Skeletal muscle cell (primary cell): ENCODE measurements at places on chromosomes 5 and 9.

GRCh38 chr9:127334725-127335124 lies 62.2 kb upstream of the SLC2A8 start:
- no peak for DNase-seq

- no peak for DNase-seq
Observed at GRCh38 chr5:96896276-96896675, 20.0 kb downstream of the ERAP2 start.

GRCh38 chr5:92861531-92862285 lies 719.3 kb downstream of the NR2F1-AS1 start:
- DNase-seq, result no peak

- DNase-seq, result no peak
Observed at GRCh38 chr9:75372499-75373268, 284.4 kb downstream of the OSTF1 start.

DNA sequence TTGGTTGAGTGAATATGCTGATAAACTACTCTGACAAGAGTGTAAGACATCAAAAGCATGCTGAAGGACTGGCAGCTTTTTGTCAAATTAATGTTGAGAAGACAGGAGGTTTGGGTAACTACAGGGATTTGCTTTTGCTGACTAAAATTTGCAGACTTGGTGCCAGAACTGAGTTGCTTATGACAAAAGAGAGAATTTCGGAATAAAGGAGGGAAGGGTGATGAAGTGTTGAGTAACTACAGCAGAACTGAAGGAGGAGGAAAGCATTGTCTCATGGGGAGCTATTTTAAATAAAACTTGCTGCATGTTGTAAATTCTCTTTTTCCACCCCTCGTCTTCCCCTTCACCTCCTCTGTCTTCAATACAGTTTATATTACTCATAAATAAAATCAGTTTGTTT lies 296.1 kb downstream of the YTHDC2 start:
- no peak for DNase-seq

- DNase-seq, result no peak
Observed at GRCh38 chr5:17219469-17219868, 2.0 kb downstream of the BASP1 start.

GRCh38 chr5:176790941-176791340 lies 19.4 kb upstream of the UNC5A start:
- no peak for DNase-seq

- DNase-seq, result peak; percentile 77
Observed at GRCh38 chr5:75335952-75336614, 937 bp upstream of the HMGCR start.

DNA sequence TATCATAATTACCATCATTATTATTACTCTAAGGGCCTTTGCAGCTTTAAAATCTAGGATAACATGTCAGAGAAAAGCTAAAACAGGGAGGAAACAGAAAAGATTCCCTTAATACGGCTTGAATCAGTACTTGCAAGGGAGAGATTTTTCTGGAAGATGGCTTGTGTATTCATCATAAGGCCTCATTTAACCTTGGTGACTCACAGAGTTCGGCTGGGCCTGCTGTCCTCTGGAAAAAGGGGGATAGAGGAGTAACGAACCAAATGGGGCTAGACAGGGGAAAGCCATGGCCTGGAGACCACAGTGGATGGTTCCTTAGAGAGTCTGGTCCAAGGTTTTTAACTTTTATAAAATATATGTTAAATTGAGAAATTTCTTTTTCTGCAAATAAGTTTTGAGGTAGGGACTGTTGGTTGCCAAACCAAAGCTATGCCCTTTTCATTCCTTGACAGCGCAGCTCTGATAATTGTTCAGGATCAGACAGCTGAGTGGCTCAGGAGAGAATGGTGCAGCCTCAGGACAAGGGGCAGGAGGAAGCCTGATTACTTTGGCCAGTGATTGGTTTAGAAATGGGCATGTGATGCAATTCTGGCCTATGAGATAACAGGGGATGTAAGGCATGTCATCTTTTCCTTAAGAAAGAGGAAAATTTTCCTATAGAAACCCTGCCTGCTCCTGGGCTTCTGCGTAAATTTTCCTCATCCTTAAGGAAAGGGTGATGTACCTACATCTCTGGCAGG lies 25.6 kb upstream of the GSN start:
- no peak for DNase-seq

- DNase-seq, result no peak
Observed at GRCh38 chr9:109767814-109768213, 12.2 kb upstream of the PALM2AKAP2 start.

GRCh38 chr9:19156805-19157204 lies 29.5 kb upstream of the PLIN2 start:
- no peak for DNase-seq

GRCh38 chr5:172474293-172474692 lies 20.0 kb upstream of the SH3PXD2B start:
- no peak for DNase-seq

- peak; percentile 31 for DNase-seq
Observed at GRCh38 chr9:14881006-14881405, 29.2 kb downstream of the FREM1 start.

DNA sequence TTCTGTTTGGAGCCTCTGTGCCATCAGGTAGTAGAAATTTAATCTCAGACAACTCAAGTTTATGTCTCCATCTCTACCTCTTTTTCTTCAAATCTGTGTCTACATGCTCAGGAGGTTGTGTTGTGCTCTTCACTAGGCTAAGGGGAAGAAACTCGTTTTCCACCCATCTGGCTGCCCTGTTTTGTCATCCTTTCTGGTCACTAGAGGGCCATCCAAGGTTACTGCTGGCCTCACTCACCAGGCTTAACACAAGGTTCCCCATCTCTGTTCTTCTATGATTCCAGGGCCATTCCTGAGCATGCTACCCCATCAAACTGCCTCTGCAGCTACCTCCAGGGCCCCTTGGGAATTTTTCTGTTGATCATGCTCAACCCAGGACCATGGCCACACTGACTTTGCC lies 213.3 kb upstream of the FBXL7 start:
- DNase-seq, result no peak

DNA sequence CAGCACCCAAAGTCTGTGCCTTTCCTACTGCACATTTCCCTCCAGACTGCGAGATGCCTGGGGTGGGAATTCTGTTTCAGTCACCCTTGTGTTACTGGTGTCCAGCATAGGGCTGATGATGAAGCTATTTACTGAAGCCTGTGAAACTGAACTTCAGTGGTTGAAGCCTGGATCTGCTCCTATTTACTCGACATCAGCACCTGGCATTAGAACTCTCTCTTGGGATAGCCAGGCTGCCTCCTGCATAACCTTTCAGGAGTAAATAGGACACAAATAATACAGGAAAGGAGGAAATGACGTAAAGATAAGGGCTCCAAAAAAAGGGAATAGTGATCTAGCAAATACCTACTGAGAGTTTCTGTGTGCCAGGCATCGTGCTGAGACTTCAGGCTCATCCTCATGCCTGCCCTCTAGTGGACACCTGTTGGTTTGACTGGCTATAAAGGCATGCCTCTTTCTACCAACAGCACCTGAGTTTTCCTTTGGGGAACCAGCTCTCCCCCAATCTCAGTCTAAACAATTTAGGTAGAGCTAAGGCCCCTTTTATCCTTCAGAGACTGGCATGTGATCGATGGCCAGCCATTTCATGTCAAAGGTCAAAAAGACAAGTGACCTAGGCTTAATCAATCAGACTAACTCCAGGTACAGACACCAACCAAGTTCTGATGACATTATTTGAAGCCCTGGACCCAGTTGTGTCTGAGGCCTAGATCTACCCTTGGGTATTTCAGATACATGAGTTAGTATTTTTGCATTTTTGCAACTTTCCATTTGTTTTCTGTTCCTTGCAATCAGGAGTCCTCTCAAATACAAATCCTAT lies 192.1 kb upstream of the TRIM32 start:
- DNase-seq, result no peak

GRCh38 chr5:34541067-34541466 lies 115.1 kb upstream of the RAI14 start:
- DNase-seq, result no peak

DNA sequence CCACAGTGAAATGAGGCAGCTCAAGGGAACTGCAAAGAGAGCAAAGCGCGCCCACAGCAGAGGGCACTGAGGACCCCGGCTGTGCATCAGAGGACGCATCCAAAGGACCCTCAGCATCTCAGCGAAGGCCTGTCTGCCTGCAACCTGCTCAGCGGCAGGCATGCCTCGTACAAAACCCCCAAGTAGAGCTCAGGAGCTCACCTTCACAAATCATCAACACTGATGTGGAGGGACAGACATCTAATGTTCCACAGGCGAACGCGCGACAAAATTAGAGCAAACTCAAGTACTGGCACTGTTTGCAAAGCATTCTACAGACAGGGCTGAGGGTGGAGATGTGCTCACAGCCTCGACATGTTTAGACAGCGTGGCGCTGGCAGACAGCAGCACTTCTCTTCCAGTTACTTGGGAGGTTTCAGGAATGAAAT lies 81.0 kb downstream of the DCP2 start:
- no peak for DNase-seq

- no peak for DNase-seq
Observed at GRCh38 chr9:84604223-84604622, 65.3 kb upstream of the NTRK2 start.

GRCh38 chr9:83299571-83299970 lies 236.6 kb upstream of the RASEF start:
- peak; percentile 49 for DNase-seq

- peak; percentile 19 for DNase-seq
Observed at GRCh38 chr5:83149671-83150070, 72.3 kb downstream of the XRCC4 start.

DNA sequence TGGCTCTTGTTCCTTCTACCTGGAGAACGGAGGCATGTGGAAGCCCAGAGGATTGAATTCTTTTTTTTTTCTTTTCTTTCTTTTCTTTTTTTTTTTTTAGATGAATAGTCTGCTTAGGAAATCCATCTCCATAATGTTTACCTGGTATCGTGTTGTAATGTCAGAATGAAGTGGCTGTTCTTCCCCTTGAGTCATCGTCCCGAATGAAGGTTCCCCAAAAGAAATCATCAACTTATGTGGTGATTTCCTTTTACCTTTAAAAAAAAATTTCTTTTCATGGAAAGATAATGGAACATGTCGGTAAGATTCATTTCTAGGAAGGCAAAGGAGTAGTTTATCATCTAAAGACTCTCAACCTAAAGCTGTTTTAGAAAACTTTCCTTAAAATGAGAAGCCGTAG lies 59.7 kb downstream of the DOCK8 start:
- no peak for DNase-seq

- no peak for DNase-seq
Observed at GRCh38 chr5:171505473-171506043, 86.1 kb downstream of the FGF18 start.

DNA sequence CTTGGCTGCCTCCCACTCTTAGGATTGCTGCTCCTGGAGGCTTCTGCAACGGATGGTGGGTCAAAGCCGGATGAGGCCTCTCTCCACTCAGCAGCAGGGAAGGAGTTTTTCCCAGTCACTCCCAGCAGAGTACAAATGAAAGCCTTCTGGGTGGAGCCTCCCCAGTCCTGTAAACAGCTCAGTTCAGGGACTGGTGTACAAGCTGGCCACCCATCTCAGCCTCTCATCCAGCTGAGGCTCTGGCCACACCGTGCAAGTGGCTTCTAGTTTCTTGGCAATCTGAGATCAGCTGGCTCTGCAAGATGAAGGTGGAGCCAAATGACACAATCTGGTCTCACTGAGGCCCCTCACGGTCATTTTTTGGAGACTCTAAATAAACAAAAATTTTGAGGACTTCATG lies 10.0 kb downstream of the GPX3 start:
- no peak for DNase-seq

- no peak for DNase-seq
Observed at GRCh38 chr9:13053504-13053903, 226.0 kb downstream of the MPDZ start.

GRCh38 chr9:122788831-122789230 lies at the start of gene OR5C1:
Gene OR5C1 (plus strand): TSS chr9:122788933. CDS start chr9:122788933, 0 bp downstream.
- DNase-seq, result no peak

- no peak for DNase-seq
Observed at GRCh38 chr9:35835216-35835632, 6.2 kb downstream of the TMEM8B start.
